ENCODE measurements at places on chromosomes 16 and 17. TPM values are rescaled to one million over a fixed set of nuclear protein-coding genes. Genes with fewer than 3 reads are reported as not detected.

GRCh38 chr17:45441526-45442310 lies 9.0 kb upstream of the ARHGAP27 start:
- DNase-seq = no peak

The RGS9 gene
- total RNA-seq = not detected

DNA sequence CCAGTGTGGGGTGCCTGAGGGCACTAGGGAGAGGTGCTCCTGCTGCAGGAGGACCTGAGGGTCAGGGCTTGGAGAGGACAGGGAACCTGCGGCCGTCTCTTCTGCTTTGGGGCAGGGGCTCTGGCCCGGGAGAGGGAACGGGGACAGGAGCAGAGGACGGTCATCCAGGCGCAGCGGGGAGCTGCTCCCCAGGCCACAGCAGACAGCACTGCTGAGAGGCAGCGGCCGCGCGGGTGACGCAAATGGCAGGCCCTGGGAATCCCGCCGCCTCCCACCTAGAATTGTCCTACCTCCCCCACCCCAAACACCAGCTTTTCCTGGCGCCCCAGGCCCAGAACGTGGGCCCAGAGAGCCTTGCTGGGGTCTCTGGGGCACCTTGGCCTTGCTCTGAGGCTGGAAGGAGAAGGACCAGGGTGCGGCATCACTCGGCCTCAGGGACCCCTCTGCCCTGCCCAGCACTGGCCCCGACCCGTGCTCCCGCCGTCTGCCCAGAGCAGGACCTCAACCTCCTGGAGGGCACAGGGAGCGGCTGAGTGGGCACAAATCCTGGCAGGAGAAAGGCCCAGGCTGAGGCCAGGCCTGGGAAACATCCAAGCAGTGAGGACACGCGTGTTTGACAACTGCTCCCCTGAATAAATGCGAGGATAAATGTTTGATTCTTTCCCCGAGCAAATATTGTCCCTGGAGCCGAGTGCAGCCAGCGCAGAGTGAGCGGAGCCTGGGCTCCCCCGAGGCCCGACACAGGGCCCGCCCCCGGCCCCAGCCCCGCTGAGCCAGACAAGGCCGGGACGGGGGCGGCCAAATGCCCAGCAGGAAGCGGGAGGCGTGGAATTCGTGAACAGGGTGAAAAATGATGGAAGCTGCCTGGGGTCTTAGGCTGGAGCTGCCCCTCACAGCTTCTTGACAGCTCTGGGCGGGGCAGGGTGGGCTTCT lies 8.5 kb downstream of the SSTR5 start:
- DNase-seq = no peak

- DNase-seq = peak; percentile 55
Observed at GRCh38 chr17:49361129-49361901, 735 bp downstream of the ZNF652 start.

DNA sequence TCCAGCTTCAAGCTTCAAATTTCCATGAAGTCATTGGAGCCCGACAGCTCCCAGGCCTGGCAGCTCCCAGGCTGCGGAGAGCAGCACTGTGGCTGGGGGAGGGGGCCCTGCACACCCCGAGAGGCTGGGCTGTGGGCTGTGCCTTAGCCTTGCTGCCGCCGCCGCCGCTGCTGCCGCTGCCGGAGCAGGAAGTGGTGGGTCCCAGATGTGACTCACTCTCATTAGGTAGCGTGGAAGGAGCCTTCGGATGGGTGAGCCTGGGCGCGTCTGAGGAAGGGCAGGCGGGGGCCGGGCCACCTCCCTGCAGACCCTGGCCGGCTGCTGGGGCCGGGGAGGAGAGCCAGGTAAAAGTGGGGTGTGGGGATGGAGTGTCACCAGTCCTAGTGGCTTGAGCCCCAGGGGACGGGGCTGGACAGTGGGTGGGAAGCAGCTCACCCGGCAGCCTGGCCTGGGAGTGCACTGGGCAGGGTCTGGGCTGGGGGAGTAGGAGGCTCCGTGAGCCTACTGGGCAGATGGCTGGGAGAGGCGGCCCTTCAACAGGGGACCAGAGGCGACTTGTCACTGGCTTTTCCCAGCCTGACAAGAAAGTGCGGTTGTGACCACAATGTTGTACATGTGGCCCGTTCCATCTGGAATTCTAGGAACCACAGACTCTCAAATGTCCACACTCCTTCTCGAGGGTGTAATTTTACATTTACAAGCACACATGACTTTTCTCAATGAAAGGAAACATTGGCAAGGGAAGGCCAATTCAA lies at the start of gene ADCY7:
TSS of gene ADCY7 (plus strand) at position 215 of the 755 bp plus-strand sequence. CDS start 21,629 bp downstream, outside the sequence.
- peak; percentile 36 for DNase-seq

The PHOSPHO1 gene
- not detected for total RNA-seq

DNA sequence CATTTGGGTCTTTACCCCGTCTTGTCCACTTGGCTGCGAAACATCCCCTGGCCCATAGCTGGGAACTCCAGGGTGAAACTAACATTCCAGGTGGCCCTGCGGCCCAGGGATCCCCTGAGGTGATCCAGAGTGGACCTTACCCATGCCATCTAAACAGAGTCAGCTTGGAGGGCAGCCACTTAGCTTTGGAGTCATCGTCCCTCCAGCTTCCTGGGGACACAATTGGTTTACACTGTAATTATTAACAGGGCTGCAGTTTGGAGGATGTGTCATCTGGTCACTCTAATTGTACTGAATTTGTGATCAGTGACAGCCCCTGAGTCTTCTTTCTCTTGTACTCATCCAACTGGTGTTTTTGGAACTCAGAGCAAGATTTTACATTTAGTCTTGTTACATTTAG lies 149.9 kb downstream of the ENGASE start:
- DNase-seq = no peak

- peak; percentile 53 for DNase-seq
Observed at GRCh38 chr17:45018848-45019711, 32.4 kb downstream of the DCAKD start.

DNA sequence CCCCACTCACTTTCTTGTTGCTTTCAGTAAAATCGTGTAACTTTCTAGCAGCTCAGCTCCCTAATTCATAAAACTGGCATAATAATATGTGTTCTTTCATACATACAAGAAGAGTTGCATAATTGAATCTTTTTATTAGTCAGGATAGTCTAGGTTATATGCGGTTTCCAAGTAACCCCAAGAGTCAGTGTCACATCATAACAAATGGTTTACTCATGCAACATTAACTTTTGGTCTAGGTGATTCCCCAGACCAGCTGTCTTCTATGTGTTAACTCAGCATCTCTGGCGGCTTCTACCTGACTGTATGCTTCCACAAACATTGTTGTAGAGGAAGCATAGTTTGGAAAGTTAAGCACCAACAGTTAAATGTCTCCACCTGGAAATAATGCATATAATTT lies 1000.4 kb downstream of the CDH11 start:
- no peak for DNase-seq

- no peak for DNase-seq
Observed at GRCh38 chr16:68985268-68985667, 120.2 kb upstream of the HAS3 start.

The HOXB4 gene
- total RNA-seq = 14.5 TPM

DNA sequence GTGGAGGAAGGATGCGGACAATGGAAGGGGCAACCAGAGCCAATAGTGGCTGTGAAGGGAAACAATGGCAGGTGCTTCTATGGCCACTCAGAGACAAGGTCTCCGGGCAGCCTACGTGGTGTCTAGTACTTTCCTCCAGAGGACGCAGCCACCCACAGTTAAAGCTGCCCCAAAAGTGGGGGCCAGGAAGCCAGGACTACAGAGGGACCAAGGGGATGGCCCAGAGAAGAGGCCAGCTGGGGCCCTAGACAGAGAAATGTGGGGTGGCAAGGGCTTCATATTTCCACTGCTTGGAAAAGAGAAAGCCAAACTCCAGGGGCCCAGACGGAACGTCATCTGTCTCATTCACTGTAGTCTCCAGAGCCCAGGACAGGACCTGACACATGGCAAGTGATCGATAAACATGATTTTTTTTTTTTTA lies 837 bp upstream of the PER1 start:
- no peak for DNase-seq

- DNase-seq = no peak
Observed at GRCh38 chr17:63985387-63986140, 12.6 kb upstream of the PRR29 start.

DNA sequence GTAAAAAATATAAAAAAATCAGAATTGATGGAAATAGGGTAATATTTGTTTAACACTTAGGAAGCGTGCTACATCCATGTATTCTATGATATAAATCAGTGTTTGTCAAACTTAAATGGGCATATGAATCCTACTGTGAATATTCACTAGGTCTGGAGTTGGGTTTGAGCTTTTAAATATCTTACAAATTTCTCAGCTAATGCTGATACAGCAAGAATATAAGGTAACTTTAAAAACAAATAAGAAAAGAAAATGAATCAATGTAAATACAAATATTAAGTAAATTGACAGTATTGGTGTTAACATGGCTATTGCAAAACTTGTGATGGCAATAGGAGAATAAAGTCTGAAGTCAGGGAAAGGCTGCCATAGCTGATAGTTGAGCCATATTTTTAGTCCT lies 3.6 kb downstream of the MYH13 start:
- no peak for DNase-seq

DNA sequence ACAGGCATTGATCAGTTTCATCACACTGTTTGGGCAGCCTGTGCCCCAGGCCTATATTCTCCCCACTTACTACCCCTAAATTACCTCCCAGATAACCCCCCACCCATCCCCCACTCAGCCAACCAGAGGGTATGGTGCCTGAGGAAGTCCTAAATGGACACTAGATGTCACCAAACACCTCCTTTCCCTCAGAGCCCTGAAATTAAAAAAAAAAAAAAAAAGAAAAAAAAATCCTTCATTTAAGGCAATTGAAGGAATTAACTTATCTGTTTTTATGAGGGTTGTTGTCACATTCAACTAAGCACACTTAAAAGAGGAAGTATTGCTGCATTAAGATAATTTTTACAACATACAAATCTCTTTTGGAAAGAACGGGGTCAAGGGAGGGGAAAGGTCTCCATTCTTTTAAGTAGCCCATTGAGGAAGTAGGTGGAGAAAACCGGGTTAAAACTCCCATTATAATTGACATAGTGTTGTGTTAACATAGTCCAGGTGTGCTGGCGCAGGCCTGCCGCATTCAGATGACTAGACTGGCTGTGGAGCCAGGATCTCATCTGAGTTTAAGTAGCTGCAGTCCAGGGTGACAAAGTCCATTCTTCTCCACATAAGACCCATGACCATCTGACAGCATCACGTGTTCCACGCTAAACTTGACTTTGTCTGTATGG lies 46.3 kb downstream of the SNX11 start:
- peak; percentile 85 for DNase-seq

The TEKT1 gene
- not detected for total RNA-seq

GRCh38 chr16:5058476-5058875 lies 7.3 kb downstream of the C16orf89 start:
- DNase-seq = no peak

GRCh38 chr16:3856367-3857141 lies 24.0 kb downstream of the CREBBP start:
- DNase-seq = no peak

The GSG1L gene
- total RNA-seq = not detected

- DNase-seq = no peak
Observed at GRCh38 chr17:82793974-82794630, 42.2 kb downstream of the TBCD start.

- DNase-seq = no peak
Observed at GRCh38 chr16:56190048-56190676, 1.1 kb upstream of the GNAO1 start.

DNA sequence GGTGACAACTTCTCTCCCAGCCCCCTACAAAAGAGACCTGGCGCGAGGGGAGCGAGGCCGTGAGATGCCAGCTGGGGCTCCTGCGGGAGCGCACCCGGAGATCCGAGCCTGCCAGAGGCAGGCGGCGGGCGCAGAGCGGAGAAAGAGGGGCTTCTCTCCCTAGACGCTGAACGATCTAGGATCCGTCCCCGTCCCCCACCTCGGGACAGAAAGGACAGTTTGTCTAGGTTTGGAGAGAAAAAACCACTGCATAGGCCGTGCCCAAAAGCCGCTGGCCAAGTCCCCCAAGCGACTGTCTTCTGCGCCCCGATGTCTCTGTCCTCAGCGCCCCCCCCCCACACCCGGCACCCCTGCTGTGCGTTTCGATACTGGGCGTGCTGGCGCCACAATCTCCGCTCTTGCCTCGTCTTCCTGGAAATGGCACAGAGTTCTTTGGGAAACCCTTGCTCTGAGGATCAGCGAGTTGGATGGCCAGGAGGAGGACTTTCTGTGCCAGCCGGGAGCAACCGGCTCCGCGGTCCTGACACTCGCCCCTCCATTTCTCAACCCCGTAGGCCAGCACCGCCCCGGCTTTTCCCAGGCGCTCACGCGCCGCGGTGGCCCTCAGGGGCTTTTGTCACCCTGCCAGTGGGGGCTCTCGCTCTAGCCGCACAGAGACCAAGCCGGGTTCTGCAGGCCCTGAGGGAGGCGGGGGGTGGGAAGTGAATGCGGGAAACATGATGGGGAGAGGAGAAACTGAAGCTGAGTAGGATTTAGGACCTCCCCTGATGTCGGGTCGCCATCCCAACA lies 1.0 kb downstream of the SSTR2 start:
- DNase-seq = no peak

GRCh38 chr17:15351925-15352324 lies 10.5 kb upstream of the TEKT3 start:
- DNase-seq = no peak

The HSD17B1 gene
- total RNA-seq = 0.91 TPM

DNA sequence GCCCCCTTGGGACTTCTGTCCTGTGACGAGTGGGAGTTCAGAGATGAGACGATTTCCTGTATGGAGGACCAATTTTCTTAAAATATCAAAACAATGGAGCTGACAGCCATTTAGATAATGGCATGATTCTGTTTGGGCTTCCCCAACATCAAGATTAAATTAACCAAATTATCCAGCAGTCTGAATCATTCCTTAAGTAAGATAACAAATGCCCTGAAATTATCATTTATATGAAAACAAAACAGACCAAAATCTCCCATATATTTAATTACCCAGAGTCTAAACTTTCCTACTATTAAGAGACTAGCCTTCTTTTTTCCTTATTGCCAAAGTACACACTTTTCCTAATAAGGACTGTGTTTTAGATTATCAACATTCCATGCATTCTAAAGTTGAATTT lies 550.1 kb upstream of the PSMD7 start:
- no peak for DNase-seq

GRCh38 chr17:33574942-33575445 lies 281.9 kb upstream of the ASIC2 start:
- DNase-seq = no peak

Data from HT-29 (cell line).